Stimulated activated CD4-positive, alpha-beta T cell treated with anti-CD3 and anti-CD28 coated beads, Interleukin-2, amount 100 ng/mL, for 4 hours (primary cell): ENCODE measurements at places on chromosomes 13 and 19.
A peak's percentile ranks its signal among the peaks of the same experiment; 100 is the strongest.

DNA sequence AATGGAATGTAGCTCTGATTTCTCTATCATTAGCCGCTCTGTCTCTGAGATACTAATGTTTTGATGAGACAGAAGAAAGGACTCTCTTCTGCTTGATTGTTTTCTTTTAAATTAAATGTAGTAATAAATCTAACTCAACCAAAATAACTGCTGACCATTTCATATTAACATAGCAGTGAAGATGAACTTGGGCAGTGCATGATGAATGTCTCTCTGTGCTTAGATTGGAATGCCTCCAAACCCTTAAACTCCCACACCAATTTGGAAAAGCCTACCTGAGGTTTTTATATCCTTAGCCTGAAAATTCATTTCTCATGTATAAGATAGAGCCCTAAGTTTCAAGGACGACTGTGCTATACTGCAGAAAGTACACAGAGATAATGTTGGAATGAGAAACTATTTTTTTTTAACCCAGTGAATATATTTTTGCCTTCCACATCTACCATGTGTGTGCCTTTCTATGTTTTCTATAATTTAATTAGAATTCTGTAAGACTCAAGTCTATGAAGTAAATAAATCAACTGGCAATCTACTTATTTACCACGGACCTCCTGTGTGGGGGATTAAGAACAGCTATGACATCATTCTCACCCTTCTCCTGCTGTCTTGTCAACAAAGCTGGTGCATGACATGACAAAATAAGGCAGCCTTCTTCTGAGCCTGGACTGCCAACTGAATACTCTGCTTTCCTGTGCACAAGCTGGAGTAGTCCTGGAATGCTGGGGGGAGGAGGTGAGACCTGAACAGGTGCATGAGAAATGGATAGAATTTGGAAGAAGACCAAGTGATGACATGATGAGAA lies 155.5 kb downstream of the FGF9 start:
- DNase-seq: no peak

- no peak for DNase-seq
Measured at GRCh38 chr19:4035582-4035981, 28.0 kb downstream of the PIAS4 start.

GRCh38 chr19:35977446-35978222 lies 17.4 kb upstream of the SDHAF1 start:
- no peak for DNase-seq

- no peak for DNase-seq
Measured at GRCh38 chr13:26760832-26761582, 421 bp upstream of the GPR12 start.

- DNase-seq: no peak
Measured at GRCh38 chr19:38062959-38063761, 156.2 kb downstream of the SIPA1L3 start.

- DNase-seq: no peak
Measured at GRCh38 chr19:54343868-54344267, 4.9 kb upstream of the LILRA4 start.

- peak; percentile 10 for DNase-seq
Measured at GRCh38 chr13:28819735-28820098, 422 bp upstream of the MTUS2 start.

- no peak for DNase-seq
Measured at GRCh38 chr13:110136660-110137585, 170.0 kb downstream of the COL4A1 start.

- DNase-seq: no peak
Measured at GRCh38 chr13:38685974-38686576, 802 bp upstream of the FREM2 start.

DNA sequence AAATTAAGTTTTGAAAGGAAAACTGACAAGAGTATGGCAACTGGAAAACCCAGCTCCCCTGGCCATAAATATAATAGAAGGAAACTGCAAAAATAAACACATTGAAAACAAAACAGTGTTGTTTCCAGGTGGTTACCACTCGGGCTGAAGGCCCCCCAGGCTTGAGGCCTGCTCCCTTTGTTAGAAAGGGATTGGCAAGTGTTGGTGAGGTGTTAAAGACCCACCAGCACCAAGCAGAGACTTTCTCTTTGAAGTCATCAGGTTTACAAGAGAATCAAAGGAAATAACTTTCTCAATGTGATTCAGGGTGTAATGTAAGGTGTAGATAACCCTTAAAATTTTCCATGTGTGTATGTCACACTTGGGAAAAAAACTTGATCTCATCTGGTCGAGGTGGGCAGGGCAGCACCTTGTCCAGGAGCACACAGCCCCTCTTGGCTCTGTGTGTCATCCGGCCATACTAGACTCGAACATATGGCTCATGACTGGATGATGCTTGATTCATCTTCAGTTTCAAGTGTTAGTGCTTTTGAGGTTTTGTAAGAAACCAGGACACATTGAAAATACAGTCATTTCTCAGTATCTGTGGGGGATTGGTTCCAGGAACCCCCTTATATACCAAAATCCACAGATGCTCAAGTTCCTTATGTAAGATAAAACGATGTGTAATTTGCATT lies 7.8 kb downstream of the ACTN4 start:
- no peak for DNase-seq

GRCh38 chr19:40210889-40211288 lies 7.3 kb downstream of the TTC9B start:
- DNase-seq: no peak

- DNase-seq: no peak
Measured at GRCh38 chr19:50628551-50628950, 11.1 kb downstream of the SYT3 start.

- no peak for DNase-seq
Measured at GRCh38 chr19:993361-993830, 6.8 kb upstream of the GRIN3B start.

GRCh38 chr19:35248310-35249145 lies at the start of gene LSR:
Gene LSR (plus strand): TSS chr19:35249002. CDS start chr19:35249023, 21 bp downstream.
- peak; percentile 55 for DNase-seq

- DNase-seq: no peak
Measured at GRCh38 chr13:94322925-94323763, 156.3 kb downstream of the DCT start.

GRCh38 chr19:54387991-54388801 lies 23.5 kb upstream of the LAIR1 start:
- no peak for DNase-seq

DNA sequence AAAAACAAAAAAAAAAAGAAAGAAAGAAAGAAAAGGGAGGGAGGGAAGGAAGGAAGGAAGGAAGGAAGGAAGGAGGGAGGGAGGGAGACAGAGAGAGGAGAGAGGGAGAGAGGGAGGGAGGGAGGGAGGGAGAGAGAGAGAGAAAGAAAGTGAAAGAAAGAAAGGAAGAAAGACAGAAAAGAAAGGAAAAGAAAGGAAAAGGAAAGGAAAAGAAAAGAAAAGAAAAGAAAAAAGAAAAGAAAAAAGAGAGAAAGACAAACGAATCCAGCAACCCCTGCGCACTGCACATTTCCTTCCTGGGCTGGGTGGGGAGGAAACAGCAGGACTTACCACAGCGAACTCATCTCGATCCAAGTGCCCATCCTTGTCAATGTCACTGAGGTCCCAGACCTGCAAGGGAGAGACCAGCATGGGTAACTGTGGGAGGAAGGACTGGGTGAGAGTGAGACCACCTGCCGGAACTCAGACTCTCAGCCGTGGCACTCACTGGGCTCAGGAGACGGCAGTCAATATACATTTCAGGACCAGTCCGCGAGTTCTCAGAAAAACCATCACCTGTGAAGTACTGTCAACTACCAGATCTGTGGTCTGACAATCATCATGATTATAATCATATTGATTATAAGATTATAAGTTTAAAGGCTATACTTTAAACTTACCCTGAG lies 43.3 kb downstream of the EPS15L1 start:
- no peak for DNase-seq

- DNase-seq: no peak
Measured at GRCh38 chr13:43095771-43096719, 72.7 kb downstream of the DNAJC15 start.

- no peak for DNase-seq
Measured at GRCh38 chr13:59706101-59706976, 457.4 kb downstream of the DIAPH3 start.

- DNase-seq: no peak
Measured at GRCh38 chr19:49458567-49458903, 5.5 kb downstream of the ALDH16A1 start.

GRCh38 chr13:96999091-96999490 lies 4.8 kb upstream of the OXGR1 start:
- DNase-seq: no peak

- no peak for DNase-seq
Measured at GRCh38 chr13:57629821-57630235, 1.7 kb upstream of the PCDH17 start.

GRCh38 chr19:37902668-37903067 lies 3.7 kb downstream of the WDR87 start:
- peak; percentile 73 for DNase-seq

GRCh38 chr19:18112989-18113478 lies 15.5 kb downstream of the MAST3 start:
- peak; percentile 67 for DNase-seq

- no peak for DNase-seq
Measured at GRCh38 chr13:112442483-112443090, 66.4 kb downstream of the SPACA7 start.

GRCh38 chr13:99285432-99286182 lies 21.6 kb downstream of the GPR183 start:
- no peak for DNase-seq

GRCh38 chr13:104796581-104796980 lies 1730.4 kb upstream of the SLC10A2 start:
- DNase-seq: no peak

DNA sequence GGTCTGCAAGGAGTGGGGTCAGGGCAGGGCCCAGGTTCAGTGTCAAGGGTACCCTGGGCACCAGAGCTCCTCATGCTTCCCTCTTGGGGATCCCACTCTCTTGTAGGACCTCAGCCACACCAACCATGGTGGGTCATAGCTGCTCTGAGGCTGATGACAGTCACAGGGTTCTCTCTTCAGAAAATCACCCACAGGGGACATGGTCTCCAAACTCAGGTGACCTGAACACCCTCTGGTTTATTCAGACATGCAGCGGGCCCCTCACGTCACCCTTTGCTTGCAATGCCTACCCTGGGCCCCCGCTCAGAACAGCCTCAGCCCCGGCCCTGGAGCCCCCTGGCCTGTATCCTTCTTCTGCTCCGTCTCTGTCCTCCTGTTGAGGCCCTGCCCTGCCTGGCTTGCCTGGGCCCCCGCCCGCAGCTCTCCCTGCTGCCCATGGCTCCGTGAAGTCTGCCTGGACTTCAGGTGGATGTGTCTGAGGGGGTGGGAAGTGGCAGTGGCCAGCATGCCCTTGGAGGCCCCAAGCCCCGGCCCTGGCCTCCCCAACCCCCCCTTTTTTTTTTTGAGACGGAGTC lies 20.4 kb downstream of the CHERP start:
- DNase-seq: no peak

DNA sequence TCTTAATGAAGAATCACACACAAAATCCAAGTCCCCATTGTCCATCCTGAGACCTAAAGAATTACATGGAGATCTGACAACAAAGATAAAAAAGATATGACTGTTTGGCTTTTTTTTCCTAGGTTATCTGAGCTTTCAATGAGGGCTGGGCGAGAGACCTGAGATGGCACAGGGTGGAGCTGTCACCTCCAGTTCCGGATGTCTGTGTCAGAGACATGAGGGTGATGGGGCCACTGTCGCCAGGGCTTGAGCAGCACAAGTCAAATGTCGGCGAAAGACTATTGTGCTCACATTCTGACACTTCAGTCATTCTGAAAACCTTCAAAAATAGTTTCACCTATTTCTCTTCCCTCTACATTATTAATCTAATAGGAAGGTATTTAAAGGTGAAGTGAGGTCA lies 65.7 kb downstream of the SLC7A1 start:
- DNase-seq: no peak

DNA sequence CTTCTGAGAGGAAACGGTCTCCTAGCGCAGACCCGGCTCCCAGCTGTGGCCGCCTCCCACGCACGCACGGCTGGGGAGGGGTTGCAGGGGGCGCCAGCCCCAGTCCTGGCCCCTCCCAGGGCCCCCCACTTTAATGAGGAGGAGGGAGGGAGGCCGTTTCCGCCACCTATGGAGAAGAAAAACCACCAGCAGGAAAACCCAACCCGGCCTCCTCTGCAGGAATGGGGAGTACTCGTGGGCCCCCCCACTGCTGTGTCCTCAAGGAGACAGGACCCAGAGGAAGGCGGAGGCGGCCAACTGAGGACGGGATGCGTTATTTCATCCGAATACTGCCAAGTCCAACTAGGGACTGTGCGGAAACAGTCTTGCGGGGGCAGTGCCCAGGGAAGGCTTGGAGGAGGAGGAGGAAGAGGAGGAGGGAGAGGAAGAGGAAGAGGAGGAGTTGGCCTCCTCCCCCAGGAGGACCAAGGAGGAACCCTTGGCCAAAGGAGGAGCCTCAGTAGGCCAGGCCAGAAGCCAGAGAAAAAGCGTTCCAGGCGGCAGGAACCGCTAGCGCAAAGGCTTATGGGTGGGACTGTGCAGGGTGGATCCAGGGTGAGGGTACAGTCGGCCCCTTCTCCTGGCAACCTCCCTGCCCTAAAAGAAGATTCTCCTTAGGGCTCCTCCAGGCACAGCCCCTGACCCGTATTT lies 3.9 kb upstream of the SSBP4 start:
- DNase-seq: no peak

GRCh38 chr19:54888239-54888638 lies 14.2 kb downstream of the FCAR start:
- no peak for DNase-seq
